ENCODE measurements at places on chromosomes 13 and 19.
A peak's percentile ranks its signal among the peaks of the same experiment; 100 is the strongest.

DNA sequence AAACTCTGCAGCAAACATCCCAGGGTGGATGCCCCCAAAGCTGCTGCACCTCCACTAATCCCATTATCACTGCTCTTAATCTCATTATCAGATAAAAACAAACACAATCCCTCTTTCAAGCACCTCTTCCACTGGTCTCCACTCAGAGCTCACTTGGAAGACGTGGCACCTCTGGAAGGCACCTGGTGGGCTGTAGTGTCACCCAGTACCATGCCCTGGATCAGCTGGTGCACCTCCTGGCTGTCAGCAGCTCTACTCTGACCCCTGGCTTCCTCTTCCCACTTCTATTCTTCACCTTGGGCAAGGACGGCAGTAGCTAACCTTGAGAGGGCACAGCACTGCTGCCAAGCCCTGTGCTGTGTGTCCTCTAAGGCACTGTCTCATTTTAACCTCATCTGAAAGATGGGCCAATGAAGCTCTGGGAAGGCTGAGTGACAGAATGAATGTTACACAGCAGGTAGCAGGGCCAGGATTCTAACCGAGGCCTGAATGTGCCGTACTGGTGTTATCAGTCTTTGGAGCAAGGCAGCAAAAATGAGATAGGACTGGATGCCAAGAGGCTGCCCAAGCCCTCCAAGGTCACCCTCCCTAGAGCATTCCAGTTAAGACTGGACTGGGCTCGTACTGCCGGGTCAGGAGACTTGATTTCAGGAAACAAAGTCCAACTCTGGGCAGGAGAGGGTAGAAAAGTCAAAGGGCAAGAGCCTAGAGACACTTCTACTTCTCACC, 7.4 kb downstream of the BRD4 start:
- H3K27ac ChIP-seq = no peak overlapping the region
- no peak overlapping the region for H3K4me3 ChIP-seq
- no peak for DNase-seq
- no peaks in the 10 kb centered on the region for H3K27me3 ChIP-seq

DNA sequence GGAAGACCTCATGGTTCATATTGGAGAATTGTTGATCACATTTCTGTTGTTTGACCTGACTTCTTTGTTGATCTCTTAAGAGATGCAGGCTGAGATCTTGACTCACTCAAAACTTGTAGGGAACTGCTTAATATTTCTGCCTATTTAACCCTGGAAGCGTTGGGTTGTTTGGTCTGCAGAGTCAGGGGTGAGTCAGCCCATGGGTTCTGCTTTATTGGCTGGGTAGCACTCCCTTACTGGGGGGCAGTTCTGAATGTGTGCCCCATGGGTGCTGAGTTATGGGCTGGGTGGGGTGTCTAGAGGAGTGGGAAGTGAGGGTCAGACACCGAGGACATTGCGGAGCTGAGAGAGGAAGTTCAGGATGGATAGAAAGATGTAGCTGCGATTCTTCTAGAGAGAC, 87.9 kb downstream of the LRCH1 start:
- no peaks in the 10 kb centered on the region for H3K4me1 ChIP-seq
- DNase-seq = no peak
- H3K27ac ChIP-seq = no peak overlapping the region

- H3K4me3 ChIP-seq = no peak overlapping the region
- no peaks in the 10 kb centered on the region for H3K36me3 ChIP-seq
- peak; percentile 47 for DNase-seq
- no peaks in the 10 kb centered on the region for H3K4me1 ChIP-seq
These were observed 213.3 kb upstream of the MIR17HG start for GRCh38 chr13:91133941-91134802.

GRCh38 chr19:42010245-42011126, 16.5 kb upstream of the ATP1A3 start:
- H3K4me3 ChIP-seq = no peak overlapping the region
- DNase-seq = no peak
- no peaks in the 10 kb centered on the region for H3K36me3 ChIP-seq

- H3K27me3 ChIP-seq = no peaks in the 10 kb centered on the region
- peaks cover 50% of the 10 kb centered on the region for H3K4me1 ChIP-seq
- no peaks in the 10 kb centered on the region for H3K36me3 ChIP-seq
These were observed 2.8 kb downstream of the TYROBP start for GRCh38 chr19:35905178-35905727.

GRCh38 chr19:12090807-12091206, 26.3 kb downstream of the ZNF844 start:
- no peaks in the 10 kb centered on the region for H3K27me3 ChIP-seq
- peak; percentile 86 for DNase-seq

- no peak overlapping the region for H3K4me3 ChIP-seq
- H3K27me3 ChIP-seq = no peaks in the 10 kb centered on the region
- H3K4me1 ChIP-seq = no peaks in the 10 kb centered on the region
These were observed 18.8 kb downstream of the PDCD5 start for GRCh38 chr19:32599736-32600157.

DNA sequence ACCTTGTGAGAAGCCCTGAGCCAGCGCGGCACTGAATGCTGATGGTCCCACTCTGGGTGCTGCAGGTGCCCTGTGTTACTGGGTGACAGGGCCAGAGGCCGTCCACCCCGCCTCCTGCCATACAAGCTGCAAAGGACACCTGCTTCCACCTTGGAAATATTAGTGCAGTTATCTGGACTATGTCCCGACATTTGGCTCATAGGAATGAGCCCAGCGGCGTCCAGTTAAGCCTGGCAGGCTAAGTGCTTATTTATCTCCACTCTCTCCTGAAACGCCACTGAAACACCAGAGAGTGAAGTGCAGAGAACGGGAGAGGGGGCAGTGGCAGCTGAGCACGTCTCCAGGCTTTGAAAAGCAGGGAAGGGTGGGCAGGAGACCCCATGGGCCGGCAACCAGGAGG, 145.8 kb downstream of the KDM4B start:
- no peak overlapping the region for H3K4me3 ChIP-seq
- peaks cover 74% of the 10 kb centered on the region for H3K36me3 ChIP-seq
- no peak for DNase-seq

DNA sequence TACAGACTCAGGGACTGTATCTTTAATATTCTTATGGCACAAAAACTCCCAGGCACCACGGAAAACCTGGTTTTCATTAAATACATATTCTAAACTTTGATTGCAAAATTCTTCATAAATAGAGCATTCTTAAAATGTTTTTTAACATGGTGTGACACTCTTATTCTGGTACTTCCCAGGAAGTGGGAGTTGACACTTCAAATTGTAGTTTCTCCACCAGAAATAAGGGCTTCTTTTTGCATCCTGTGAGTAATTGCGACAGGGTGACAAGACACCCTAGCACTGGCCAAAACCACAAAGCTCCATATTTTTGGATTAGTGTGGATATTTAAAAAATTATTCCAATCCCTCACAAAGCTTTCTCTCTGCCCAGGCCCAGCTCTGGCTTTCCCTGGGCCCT, 43.6 kb upstream of the MTIF3 start:
- H3K4me1 ChIP-seq = no peaks in the 10 kb centered on the region
- H3K27me3 ChIP-seq = no peaks in the 10 kb centered on the region
- H3K36me3 ChIP-seq = no peaks in the 10 kb centered on the region
- no peak for DNase-seq

GRCh38 chr13:73898276-73898675, 235.9 kb downstream of the KLF12 start:
- no peaks in the 10 kb centered on the region for H3K27me3 ChIP-seq
- no peak for DNase-seq

DNA sequence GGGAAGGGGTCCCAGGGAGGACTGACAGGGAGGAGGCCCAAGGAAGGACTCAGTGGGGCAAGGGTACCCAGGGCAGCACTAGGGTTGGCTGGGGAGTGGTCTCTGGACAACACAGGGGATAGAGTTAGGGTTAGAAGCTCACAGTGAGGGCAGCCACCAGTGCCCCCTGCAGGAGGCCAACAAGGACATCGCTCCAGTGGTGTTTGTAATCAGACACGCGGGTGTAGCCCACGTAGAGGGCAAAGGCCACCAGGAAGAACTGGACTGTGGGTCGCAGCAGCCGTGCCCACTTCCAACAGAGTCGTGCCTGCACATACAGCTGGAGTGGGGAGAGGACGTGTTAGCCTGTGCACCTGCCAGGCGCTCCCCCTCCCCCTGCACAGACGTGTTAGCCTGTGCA, 9.2 kb downstream of the PLPP2 start:
- no peaks in the 10 kb centered on the region for H3K36me3 ChIP-seq
- no peak overlapping the region for H3K4me3 ChIP-seq

GRCh38 chr13:51613535-51613934, 29.3 kb downstream of the WDFY2 start:
- H3K4me1 ChIP-seq = peaks cover 11% of the 10 kb centered on the region
- no peak overlapping the region for H3K4me3 ChIP-seq
- DNase-seq = no peak
- H3K36me3 ChIP-seq = no peaks in the 10 kb centered on the region
- H3K27ac ChIP-seq = no peak overlapping the region

DNA sequence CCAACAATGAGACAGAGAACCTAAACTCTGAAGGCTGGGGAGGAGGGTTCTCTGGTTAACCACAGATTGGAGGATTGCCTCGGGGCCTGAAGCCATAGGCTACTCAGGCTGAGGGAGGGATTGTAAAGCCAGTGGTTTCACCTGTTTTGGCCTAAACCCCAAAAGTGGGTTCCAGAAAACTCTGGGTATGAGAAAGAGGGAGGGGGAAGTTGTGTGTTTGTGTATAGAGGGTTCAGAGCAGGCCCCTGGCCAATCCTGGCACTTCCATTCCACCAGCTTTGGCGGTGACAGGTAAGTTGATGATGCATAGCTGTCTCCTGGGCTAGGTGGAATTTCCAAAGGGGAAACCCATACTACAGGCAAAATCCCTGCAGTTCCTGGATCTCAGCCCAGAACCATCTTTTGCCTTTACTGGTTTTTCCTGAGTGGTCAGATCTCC, 13.5 kb upstream of the CCDC97 start:
- no peak for DNase-seq
- H3K27ac ChIP-seq = no peak overlapping the region
- H3K4me3 ChIP-seq = no peak overlapping the region
- H3K36me3 ChIP-seq = peaks cover 100% of the 10 kb centered on the region
- no peaks in the 10 kb centered on the region for H3K27me3 ChIP-seq

DNA sequence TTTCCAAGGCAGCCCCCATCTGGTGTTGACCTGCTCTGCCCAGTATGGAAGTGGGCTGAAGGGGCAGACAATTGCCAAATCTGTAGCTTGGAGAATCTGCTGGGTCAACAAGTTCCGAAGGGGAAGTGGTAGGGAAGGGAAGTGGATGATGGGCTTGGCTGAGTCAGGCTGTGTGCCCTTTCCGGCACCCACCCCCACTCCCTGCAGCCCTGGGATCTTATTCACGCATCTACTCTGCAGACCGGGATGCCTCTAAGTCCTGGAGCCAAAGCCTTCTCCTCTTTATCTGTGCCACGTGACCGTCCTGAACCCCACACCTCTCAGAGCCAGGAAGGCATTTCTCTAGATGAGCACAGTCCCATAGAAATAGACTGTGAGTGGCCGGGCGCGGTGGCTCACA, 7.5 kb upstream of the C5AR2 start:
- no peaks in the 10 kb centered on the region for H3K36me3 ChIP-seq
- no peak overlapping the region for H3K27ac ChIP-seq
- no peak overlapping the region for H3K4me3 ChIP-seq
- H3K4me1 ChIP-seq = no peaks in the 10 kb centered on the region
- no peaks in the 10 kb centered on the region for H3K27me3 ChIP-seq

DNA sequence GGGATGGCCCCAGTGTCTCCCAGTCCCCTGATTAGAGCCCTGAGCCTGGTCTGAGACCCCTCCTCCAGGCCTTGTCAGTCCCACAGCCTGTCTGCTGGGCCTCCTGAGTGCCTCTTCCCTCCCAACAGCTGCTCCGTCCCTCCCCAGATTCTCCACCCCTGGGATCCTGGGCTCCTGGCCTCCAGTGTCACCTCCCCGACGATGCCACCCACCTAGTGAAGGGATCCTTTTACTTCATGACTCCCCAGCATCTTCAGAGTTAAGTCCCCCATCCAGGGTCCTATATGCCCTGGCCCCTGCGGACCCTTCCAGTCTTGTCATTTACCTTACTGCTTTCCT, 4.4 kb upstream of the PRX start:
- H3K36me3 ChIP-seq = peaks cover 3% of the 10 kb centered on the region
- peaks cover 13% of the 10 kb centered on the region for H3K4me1 ChIP-seq
- H3K27me3 ChIP-seq = no peaks in the 10 kb centered on the region
- no peak overlapping the region for H3K27ac ChIP-seq
- no peak overlapping the region for H3K4me3 ChIP-seq

DNA sequence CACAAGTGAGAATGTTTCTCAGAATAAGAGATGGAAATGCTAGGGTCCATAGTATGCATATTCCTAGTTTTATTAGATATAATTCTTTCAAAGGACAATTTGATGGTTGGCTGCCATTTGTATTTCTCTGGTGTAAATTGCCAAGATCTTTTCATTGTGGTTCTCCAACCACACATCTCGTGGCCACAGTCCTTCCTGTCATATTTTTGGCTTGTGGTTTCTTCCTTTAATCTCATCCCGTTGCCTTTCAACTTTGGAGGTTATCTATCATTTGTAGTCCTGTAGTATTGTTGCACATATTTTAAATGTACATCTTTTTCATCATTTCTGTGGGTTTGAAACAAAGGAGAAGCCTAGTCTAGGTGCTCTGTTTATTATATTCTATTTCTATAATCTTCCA, 61.2 kb downstream of the WASF3 start:
- no peak overlapping the region for H3K27ac ChIP-seq
- DNase-seq = peak; percentile 7
- H3K4me3 ChIP-seq = no peak overlapping the region
- H3K27me3 ChIP-seq = peaks cover 10% of the 10 kb centered on the region
- no peaks in the 10 kb centered on the region for H3K36me3 ChIP-seq

GRCh38 chr13:113327391-113327765, 30.3 kb downstream of the LAMP1 start:
- no peaks in the 10 kb centered on the region for H3K4me1 ChIP-seq
- no peak for DNase-seq

DNA sequence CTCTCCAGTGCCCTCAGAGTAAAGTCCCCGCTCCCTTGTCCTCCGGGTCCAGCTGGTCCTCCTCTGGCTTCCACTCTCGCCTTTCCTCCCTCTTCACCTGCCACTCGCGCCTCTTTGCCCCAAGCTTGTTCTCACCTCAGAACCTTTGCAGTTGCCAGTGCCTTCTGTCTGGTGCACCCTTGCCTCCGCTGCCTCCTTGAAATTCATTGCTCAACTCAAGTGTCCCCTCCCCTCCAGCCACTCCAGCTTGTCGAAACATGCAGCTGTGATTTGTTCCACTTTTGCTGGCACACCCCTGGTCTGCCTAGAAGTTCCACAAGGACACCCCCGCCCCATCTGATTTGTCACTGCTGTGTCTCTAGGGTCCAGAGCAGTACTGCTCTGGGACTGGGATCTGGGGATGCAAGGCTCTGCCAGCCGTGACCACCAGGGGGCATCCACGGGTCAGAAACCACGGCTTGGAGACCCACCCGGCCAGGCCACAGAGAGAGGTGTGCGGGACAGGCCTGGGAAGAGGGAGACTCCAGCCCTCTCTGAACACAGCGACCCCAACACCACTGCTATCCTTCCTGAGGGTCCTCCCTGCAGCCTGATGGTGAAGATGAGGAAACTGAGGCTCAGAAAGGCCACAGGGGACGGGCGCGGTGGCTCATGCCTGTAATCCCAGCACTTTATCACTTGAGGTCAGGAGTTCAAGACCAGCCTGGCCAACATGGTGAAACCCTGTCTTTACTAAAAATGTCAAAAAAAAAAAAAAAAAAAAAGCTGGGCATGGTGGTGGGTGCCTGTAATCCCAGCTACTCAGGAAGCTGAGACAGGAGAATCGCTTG, 49.9 kb downstream of the AP1M1 start:
- H3K4me1 ChIP-seq = no peaks in the 10 kb centered on the region
- no peak overlapping the region for H3K4me3 ChIP-seq
- no peaks in the 10 kb centered on the region for H3K36me3 ChIP-seq
- no peaks in the 10 kb centered on the region for H3K27me3 ChIP-seq
- peak; percentile 80 for DNase-seq
- no peak overlapping the region for H3K27ac ChIP-seq

GRCh38 chr19:19448238-19448544, 42.7 kb downstream of the GATAD2A start:
- peaks cover 4% of the 10 kb centered on the region for H3K4me1 ChIP-seq
- no peaks in the 10 kb centered on the region for H3K27me3 ChIP-seq
- H3K27ac ChIP-seq = no peak overlapping the region
- DNase-seq = no peak

All from DND-41 (cell line).